ENCODE measurements at places on chromosomes 3 and 15.

DNA sequence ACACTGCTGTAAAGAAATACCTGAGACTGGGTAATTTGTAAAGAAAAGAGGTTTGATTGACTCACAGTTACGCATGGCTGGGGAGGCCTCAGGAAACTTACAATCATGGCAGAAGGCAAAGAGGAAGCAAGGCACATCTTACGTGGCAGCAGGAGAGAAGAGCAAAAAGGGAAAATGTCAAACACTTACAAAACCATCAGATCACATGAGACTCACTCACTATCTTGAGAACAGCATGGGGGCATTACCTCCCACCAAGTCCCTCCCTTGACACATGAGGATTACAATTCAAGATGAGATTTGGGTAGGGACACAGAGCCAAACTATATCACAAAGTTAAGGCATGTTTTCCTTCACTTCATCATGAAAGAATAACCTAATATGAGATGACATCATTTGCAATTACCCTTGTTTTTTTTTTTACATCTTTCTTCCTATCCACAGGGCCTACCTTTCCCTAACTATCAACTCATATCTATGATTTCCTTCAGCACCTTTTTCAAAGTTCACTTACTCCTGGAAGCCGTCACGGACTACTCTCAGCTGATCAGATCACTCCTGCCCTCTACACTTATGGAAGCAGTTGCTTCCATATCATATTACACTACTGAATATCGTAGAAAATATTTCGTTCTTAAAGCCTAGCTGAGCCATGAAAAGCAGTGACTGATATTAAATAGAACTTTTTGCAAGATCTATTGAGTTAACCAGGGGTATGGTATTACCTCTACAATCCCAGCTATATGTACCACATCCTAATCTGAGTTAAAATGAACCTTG, 25.5 kb upstream of the ATP8B4 start:
- no peak for DNase-seq

DNA sequence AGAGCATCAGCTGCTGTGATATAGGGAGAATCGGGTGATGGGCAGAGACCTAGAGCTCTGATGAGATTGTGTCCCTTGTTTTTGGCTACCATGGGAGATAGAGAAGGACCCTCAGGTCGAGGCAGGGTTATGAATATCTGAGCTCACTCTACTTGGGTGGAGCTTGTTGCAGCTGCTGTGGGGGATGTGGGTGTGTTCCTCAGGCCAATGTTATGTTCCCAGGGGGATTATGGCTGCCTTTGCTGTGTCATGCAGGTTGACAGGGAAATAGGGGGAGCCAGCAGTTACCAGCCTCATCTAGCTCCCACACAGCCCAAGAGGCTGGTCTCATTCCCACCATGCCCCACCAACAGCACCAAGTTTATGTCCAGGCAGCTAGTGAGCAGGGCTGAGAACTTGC, 131.5 kb downstream of the TRIM42 start:
- DNase-seq = no peak

DNA sequence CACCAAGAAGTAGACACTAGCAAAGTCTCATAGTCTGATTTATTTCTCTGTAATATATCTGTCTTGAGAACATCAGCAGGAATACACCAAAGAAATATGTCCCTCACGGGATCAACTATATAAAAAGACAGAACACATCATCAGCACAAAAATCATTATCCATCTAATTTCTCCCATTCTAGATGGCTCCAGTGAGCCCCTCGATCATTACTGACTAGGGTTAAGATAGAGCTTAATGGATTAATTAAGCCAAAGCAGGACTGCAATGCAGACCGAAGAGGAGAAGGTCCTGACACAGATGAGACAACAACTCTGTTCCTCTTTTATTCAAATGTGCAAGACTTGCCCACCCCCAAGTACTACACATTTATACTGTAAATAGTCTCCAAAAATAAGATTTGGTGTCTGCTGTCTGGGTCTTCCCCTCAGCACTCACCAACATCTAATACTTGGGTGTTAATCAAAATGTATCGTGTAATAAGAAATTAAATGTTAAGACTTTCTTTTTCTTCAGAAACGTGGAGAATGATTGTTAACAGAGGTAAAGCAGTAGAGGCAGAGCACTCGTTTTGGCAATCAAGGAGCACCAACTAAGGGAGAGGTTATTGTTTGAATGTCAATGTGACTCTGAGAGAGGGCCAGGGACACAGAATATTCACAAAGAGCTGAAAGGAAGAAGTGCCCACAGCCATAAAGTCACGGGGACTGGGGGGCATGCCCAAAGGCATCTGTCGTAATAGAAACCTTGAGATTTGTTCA, 133.6 kb downstream of the TIGIT start:
- no peak for DNase-seq

- DNase-seq = no peak
These were observed 162.9 kb upstream of the STT3B start for GRCh38 chr3:31369637-31370379.

- no peak for DNase-seq
These were observed 1.4 kb upstream of the COL8A1 start for GRCh38 chr3:99637016-99637367.

DNA sequence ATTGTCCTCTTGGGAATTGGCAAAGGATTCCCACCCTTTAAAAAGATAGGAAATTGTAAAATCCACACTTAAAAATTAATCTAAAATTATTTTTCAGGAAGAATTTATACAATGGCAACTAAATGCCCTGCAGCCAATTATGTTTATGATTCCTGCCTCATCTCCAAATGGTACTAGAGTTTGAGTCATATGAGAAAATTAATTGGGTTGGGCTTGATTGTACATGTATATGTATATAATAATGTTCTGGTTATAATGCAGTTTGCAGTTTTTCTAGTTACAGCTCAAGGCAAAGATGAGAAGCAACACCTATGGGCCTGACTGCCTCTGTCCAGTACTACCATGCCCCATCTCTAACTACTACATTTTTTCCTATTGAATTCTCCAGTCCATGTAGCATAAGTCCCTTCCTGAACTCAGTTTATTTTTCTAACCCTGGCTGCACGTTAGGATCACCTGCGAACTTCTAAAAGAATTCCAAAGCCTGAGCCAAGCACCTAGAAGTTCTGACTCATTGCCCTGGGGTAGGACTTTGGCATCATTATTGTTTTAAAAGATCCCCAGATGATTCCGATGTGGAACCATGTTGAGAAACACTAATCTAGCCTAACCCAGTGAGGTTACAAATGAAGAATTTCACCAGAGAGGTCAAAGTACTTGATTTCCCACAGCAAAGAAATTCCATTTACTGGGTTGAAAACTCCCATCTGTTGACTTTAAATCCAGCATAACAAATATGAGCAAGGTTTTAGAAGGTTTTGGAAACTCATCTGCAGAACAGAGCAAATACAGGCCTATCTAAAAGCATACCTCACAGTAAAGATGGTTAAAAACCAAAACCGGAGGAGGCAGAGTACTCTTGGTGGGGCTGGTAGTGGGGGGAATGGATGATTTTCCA, 19.4 kb downstream of the TGFBR2 start:
- peak; percentile 65 for DNase-seq

- no peak for DNase-seq
These were observed 7.3 kb downstream of the ADAM10 start for GRCh38 chr15:58742022-58742813.

Measured in smooth muscle cell of the brain vasculature (primary cell).